ENCODE measurements at places on chromosomes 1 and 21. TPM values are rescaled to one million over a fixed set of nuclear protein-coding genes. Genes with fewer than 3 reads are reported as not detected.

The EFNA3 gene
- 2.3 TPM for total RNA-seq

The FAM167B gene
- 0.52 TPM for total RNA-seq

The IVL gene
- total RNA-seq = not detected

The MYBPH gene
- not detected for total RNA-seq

The TAS1R1 gene
- total RNA-seq = not detected

The CACNA1S gene
- not detected for total RNA-seq

The CAMK1G gene
- total RNA-seq = not detected

The CFHR5 gene
- total RNA-seq = not detected

The IKBKE gene
- total RNA-seq = 98.6 TPM

The COL8A2 gene
- total RNA-seq = not detected

The UTS2 gene
- not detected for total RNA-seq

The SLC16A4 gene
- 0.23 TPM for total RNA-seq

The GJA9 gene
- not detected for total RNA-seq

The LCE1A gene
- total RNA-seq = not detected

The NUAK2 gene
- total RNA-seq = 3.5 TPM

The CCDC30 gene
- 2.2 TPM for total RNA-seq

The BEND5 gene
- 1.7 TPM for total RNA-seq

The OR2T11 gene
- not detected for total RNA-seq

The SPSB1 gene
- total RNA-seq = 13.2 TPM

The PDZK1 gene
- total RNA-seq = 0.36 TPM

The KIF17 gene
- total RNA-seq = not detected

The CRYBG2 gene
- 1.2 TPM for total RNA-seq

The TRAF3IP3 gene
- total RNA-seq = 452 TPM

The SCCPDH gene
- total RNA-seq = 21.3 TPM

The EVA1C gene
- 3.2 TPM for total RNA-seq

The LRRC8C gene
- 46.8 TPM for total RNA-seq

The CA6 gene
- total RNA-seq = 0.55 TPM

The SFN gene
- total RNA-seq = 1.5 TPM

The AMIGO1 gene
- total RNA-seq = 1.9 TPM

The RHCE gene
- total RNA-seq = 0.41 TPM

The FNDC5 gene
- total RNA-seq = not detected

The MYOC gene
- total RNA-seq = not detected

The ARHGEF19 gene
- 9.5 TPM for total RNA-seq

The TTC39A gene
- total RNA-seq = not detected

The DMRTA2 gene
- not detected for total RNA-seq

The FMO5 gene
- total RNA-seq = 0.39 TPM

The NR1I3 gene
- not detected for total RNA-seq

The CRNN gene
- total RNA-seq = not detected

The KCNJ6 gene
- not detected for total RNA-seq

The TIPRL gene
- total RNA-seq = 41.7 TPM

The SPRR1A gene
- not detected for total RNA-seq

The GSTM5 gene
- total RNA-seq = 0.18 TPM

The CD34 gene
- total RNA-seq = 0.05 TPM

The ARHGAP30 gene
- total RNA-seq = 271 TPM

The CDC42 gene
- 398 TPM for total RNA-seq

The OR10J1 gene
- not detected for total RNA-seq

The OR10K1 gene
- total RNA-seq = not detected

The VCAM1 gene
- total RNA-seq = not detected

The PLA2G4A gene
- 2.0 TPM for total RNA-seq

The SPRR2F gene
- not detected for total RNA-seq

The INSRR gene
- 0.14 TPM for total RNA-seq

The ADARB1 gene
- 49.0 TPM for total RNA-seq

The PCP4 gene
- total RNA-seq = not detected

All from T-helper 2 cell treated with Interferon-gamma antibody and Interleukin-4, amounts not matched to agents 100 ng/mL and 5 ng/mL, for 36 hours (primary cell).